ENCODE measurements at places on chromosomes 11 and 22. TPM values are rescaled to one million over a fixed set of nuclear protein-coding genes. Genes with fewer than 3 reads are reported as not detected.

SYNGR1 gene
- 41.5 TPM for total RNA-seq

UBQLN3 gene
- total RNA-seq: 0.82 TPM

APOA5 gene
- not detected for total RNA-seq

GPR83 gene
- 0.41 TPM for total RNA-seq

GLYATL1 gene
- 115 TPM for total RNA-seq

C11orf42 gene
- total RNA-seq: not detected

MFRP gene
- total RNA-seq: 0.06 TPM

C22orf15 gene
- total RNA-seq: 1.1 TPM

CHID1 gene
- 55.0 TPM for total RNA-seq

FAT3 gene
- 26.1 TPM for total RNA-seq

TSKU gene
- 19.0 TPM for total RNA-seq

SF1 gene
- 149 TPM for total RNA-seq

SPON1 gene
- total RNA-seq: 82.8 TPM

RTN4RL2 gene
- 2.5 TPM for total RNA-seq

C11orf98 gene
- 20.1 TPM for total RNA-seq

NXPE1 gene
- not detected for total RNA-seq

MS4A18 gene
- not detected for total RNA-seq

PKNOX2 gene
- total RNA-seq: 9.3 TPM

CD248 gene
- total RNA-seq: 49.7 TPM

MS4A8 gene
- 0.29 TPM for total RNA-seq

GRK2 gene
- 39.3 TPM for total RNA-seq

EMID1 gene
- 58.3 TPM for total RNA-seq

KCNK7 gene
- 0.35 TPM for total RNA-seq

NCAM1 gene
- total RNA-seq: 102 TPM

OR51B4 gene
- total RNA-seq: 1.5 TPM

TRPM5 gene
- total RNA-seq: 1.1 TPM

OR4A16 gene
- not detected for total RNA-seq

AQP11 gene
- total RNA-seq: 2.4 TPM

SLC25A18 gene
- total RNA-seq: 0.53 TPM

PATE2 gene
- total RNA-seq: not detected

SLC22A25 gene
- not detected for total RNA-seq

ART5 gene
- 1.8 TPM for total RNA-seq

PRG2 gene
- total RNA-seq: 2.0 TPM

ADAMTS8 gene
- 2.5 TPM for total RNA-seq

HBB gene
- total RNA-seq: 1,761 TPM

CD3E gene
- total RNA-seq: 0.82 TPM

FGF4 gene
- total RNA-seq: not detected

LRP4 gene
- 25.2 TPM for total RNA-seq

C11orf97 gene
- total RNA-seq: 0.53 TPM

C11orf87 gene
- 0.29 TPM for total RNA-seq

MAP6 gene
- total RNA-seq: 4.7 TPM

DMC1 gene
- total RNA-seq: 2.9 TPM

VPS11 gene
- 40.3 TPM for total RNA-seq

NRGN gene
- 4.1 TPM for total RNA-seq

LRRC32 gene
- 72.5 TPM for total RNA-seq

CREB3L1 gene
- 11.7 TPM for total RNA-seq

PANX3 gene
- total RNA-seq: not detected

ALX4 gene
- total RNA-seq: 0.29 TPM

CLDN5 gene
- 91.8 TPM for total RNA-seq

C11orf52 gene
- 8.2 TPM for total RNA-seq

RASL10A gene
- 1.3 TPM for total RNA-seq

SLC25A45 gene
- 8.9 TPM for total RNA-seq

DDI1 gene
- total RNA-seq: not detected

EPS8L2 gene
- 137 TPM for total RNA-seq

MGAT3 gene
- total RNA-seq: 13.0 TPM

ARHGEF17 gene
- 102 TPM for total RNA-seq

SLC17A6 gene
- not detected for total RNA-seq

HIPK3 gene
- total RNA-seq: 127 TPM

APOBEC3G gene
- total RNA-seq: 12.0 TPM
